Activated CD4-positive, alpha-beta T cell treated with anti-CD3 and anti-CD28 coated beads for 24 hours (primary cell): ENCODE measurements at places on chromosomes 6 and 20.

DNA sequence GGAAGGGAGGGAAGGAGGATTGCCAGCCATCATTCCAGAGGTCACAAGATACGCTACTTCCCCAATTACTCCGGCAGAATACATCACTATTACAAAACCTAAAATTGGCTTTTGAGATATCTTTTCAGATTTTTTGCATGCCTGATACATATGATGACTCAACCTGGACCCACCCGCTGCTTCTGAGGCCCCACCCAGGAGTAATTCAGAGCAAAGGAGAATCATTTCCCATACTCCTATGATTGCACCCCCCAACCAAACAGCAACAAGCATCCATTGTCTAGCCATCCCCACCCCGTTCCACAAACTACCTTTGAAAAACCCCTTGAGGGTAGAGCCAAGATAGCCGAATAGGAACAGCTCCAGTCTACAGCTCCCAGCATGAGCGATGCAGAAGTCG is 163.5 kb upstream of the GJE1 start:
- no peak for DNase-seq

DNA sequence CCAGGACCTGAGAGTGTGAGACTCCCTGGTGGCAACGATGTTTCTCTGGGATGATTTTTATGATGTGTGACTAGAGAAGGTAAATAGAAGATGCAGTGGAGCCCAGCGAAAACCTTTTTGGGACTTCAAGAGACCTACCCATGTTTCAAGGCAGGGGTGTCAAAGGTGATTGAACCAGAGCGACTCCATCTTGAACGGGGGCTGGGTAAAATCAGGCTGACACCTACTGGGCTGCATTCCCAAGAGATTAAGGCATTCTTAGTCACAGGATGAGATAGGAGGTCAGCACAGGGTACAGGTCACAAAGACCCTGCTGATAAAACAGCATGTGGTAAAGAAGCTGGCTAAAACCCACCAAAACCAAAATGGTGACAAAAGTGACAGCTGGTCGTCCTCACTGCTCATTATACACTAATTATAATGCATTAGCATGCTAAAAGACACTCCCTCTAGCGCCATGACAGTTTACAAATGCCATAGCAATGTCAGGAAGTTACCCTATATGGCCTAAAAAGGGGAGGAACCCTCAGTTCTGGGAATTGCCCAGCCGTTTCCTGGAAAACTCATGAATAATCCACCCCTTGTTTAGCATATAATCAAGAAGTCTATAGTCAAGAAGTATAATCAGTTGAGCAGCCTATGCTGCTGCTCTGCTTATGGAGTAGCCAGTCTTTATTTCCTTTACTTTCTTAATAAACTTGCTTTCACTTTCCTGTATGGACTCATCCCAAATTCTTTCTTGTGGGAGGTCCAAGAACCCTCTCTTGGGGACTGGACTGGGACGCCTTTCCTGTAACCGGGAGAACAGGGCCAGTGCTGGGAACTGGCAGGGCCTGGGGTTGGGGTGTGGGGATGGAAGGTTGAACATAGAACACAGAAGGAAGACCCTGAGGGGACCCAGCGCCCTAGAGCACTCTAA is 526.4 kb downstream of the QKI start:
- no peak for DNase-seq

DNA sequence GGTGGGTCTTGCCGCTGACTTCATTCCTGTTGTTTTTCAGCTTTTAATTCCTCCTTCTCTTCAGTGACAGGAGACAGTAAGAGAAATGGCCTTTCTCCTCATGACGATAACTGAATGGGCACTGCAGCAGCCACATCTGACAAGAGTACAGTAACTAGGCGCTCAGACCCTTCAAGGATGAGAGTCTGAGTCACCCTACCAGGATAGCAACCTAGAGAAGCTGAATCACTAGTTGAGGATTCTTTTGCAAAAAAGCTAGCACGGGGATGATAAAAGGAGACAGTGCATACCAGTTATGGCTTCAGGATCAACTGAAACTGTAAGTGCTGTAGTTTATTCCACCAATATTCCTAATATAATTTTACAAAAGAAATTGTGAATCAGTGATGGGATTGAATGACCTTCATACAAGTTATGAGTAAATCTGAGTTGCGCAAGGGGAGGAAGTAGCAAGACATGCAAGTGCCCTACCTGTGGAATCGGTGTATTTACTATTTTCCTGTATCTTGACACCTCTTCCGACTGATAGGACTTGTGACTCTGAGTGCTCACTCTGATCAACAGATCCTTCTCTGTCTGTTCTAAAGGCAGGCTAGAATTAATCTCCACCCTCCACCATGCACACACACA is 161.8 kb upstream of the GRIK2 start:
- DNase-seq: no peak

DNA sequence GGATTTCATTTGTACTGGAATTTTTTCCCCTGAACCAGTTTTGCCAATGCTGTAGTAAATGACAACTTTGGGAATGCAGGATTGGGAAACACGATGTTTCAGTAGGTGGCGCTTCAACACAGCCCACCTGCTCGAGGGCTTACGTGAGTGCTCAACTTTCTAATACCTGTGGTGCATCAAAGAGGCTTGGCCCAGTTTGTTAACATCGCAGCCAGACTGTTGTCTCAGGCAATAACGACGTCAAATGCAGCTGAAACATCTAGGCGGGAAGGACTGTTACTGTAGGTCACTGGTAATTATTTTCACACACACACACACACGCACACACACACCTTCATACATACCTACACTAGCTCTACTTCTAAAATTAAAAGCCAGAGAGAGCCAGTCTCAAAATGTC is 815.5 kb upstream of the SLC35B3 start:
- no peak for DNase-seq

DNA sequence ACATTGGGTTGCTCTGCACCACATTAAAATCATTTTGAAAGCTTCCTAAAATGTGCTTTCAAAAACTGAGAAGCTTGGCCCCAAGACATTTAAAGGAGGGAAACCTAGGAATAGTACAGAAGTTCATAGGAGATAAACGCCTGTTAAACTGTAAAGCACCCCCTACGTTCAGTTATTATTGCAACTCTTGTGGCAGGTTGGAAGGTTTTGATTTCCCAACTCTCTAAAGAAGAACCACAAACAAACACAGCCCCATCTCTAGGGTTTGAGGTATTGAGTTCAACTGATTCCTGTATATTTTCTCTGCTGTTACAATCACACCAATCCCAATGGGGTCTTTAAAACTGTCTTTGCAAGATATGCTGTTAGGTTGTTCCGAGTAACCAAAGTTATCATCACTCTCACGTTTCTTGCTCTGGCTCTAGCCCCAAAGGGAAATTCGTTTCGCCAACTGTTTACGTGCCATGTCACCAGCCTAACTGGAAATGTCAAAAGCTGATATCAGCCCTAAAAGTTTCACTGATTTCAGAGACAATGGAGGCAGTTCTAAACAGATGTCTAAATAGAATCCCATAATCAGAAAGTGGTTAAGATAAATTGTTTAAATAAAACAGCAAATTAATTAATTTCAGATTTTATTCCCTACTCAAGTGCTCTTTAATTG is 12.1 kb downstream of the TFAP2A start:
- DNase-seq: no peak

- DNase-seq: no peak
Observed at GRCh38 chr6:116010790-116011401, 49.8 kb downstream of the FRK start.

- DNase-seq: no peak
Observed at GRCh38 chr6:145271577-145271976, 463.7 kb downstream of the EPM2A start.

DNA sequence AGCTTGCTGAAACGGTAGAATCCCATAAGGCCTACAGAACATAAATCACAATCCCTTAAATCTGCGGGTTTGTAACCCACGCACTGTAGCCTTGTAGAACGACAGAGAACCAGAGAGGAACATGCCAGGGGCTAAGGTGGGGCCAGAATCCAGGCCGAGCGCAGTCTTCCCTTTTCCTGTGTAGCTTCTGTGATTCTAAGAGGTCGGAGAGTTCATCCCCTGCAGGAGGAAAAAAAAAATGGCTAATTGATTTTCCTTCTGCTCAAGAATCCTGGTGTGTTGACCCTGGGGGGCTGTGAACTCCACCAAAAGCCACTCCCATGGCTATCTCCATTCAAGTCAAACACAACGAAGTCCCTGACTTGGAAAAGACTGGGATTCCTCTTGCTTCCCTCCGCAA is 96.3 kb downstream of the SPTLC3 start:
- no peak for DNase-seq
